ENCODE measurements at places on chromosomes 2 and 18.

- no peak for DNase-seq
Observed at GRCh38 chr2:18365342-18365741, 195.1 kb downstream of the RDH14 start.

GRCh38 chr2:146721486-146721885 lies 1123.3 kb upstream of the ACVR2A start:
- no peak for DNase-seq

- no peak for DNase-seq
Observed at GRCh38 chr2:197890168-197890567, 85.8 kb downstream of the PLCL1 start.

DNA sequence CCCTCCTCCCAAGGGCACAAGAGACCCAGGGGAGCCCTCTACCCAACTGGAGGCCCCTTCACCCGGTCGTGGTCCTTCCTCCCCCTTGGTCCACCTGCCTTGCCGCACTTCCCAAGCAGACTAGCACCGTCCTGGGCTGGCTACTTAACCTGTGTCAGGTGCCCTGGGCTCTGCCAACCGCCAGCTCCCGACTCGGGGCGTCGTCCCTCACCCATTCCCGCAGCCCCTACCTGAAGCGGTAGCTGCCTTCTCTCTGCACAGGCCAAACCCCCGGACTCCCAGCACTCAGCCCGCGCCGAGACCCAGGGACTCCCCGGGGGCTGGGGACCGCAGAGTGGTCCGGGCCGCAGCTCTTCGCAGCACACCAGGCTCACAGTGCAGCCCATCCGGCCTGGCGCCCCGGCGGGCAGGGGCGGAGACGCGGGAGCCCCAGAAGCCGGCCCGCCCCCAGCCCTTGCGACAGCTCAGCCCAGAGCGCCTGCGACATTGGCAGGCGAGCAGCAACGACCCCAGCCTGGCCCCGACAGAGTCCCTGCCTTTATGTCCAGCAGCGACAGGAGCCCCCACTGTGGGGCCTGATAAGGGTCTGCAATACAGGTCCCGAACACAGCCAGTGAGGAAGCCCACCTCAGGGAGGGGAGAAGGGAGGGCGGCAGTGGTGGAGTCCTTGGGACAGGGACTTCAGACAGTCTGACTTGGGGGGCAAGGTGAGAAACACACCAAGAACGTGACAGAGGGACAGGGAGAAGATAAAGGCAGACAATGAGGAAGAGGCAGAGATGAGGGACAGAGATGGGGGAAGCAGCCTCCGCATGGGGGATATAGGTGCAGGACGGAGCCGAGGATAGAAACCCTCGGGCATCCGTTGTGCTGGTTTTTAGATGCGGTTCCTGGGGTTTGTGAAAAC lies 31.0 kb upstream of the TNS1 start:
- DNase-seq: no peak

GRCh38 chr2:215571689-215572088 lies 135.8 kb upstream of the FN1 start:
- no peak for DNase-seq

GRCh38 chr2:172084395-172084644 lies 987 bp upstream of the DLX1 start:
- no peak for DNase-seq

DNA sequence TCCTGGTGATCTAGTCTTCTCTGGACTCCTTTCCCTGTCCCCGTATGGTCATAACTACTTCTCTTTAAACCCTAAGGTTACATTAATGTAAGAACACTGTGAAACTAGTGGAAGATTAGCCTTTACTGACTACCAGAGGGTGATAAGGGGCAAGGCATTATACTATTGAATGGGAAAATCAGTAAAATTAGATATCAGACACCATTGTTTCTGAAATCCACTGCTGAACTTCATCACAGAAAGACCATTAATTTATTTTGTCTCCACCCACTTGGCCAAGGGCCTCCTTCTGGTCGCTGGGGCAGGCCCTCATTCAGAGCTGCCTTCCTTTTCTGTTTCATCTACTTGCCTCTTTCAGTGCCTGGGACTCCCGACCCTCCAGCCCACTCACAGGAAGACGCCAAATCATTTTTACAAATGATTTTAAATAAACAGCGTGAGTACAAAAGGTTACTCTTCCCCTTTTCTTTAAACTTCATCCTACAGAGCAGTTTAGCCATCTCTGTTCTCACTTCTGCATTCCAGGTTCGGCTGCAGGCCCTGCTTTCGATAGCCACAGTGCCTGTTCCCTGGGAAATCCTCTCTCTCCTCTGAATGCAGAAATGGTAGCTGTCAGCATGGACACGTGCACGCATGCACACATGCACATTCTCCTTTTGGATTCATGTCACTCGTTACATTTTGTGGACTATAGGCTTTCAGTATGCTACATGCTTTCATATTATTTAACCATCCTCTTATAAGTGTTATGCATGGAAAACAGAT lies 70.3 kb upstream of the DOCK10 start:
- no peak for DNase-seq

DNA sequence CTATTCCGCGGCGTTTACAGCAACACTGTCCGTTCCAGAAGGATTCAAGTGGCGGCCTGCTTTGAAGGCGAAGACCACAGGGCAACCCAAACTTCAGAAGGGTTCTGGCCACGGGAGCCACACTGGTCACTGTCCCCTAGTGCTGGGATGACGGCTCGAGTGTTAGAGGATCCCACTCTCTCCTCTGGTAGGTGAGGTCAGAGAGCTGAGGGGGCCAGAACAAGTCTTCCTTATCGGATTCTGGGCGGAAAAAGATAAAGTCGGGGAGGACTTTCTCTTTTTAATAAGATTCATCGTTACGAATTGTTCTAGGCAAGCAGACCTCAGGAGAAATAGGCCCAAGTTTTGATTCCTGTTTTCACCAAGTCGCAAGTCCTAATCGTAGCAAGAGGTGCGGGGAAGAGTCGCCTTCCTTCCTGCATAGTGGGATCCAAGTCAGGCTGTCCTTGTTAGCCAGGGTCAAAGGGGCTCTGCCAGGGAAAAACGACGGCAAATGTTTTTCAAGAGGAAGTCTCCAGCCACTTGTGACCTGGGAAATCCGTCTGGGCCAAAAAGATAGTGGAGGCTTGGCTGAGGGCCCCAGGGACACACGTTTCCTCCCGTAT lies 864 bp upstream of the MYL12A start:
- DNase-seq: no peak

- no peak for DNase-seq
Observed at GRCh38 chr2:157601807-157602206, 26.9 kb downstream of the ACVR1C start.

GRCh38 chr2:181131584-181131983 lies 151.2 kb downstream of the UBE2E3 start:
- DNase-seq: no peak

DNA sequence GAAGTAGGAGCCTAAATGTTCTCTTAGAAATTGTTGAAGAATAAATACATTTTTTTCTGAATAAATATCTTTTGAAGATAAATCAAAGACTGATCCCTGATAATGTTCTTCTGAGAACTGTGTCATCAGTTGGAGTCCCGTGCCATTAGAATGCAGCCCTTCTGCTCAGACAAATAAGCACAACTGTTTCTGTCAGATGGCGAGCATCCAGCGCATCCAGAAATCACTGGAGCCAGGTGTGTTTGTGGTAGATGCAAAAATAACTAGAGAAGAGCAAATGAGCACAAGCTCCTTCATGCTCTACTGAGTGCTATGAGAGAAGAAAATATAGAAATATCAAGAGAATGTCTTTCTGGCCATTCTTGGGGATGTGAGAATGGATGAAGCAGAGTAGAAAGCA lies 573.7 kb downstream of the THSD7B start:
- DNase-seq: no peak

DNA sequence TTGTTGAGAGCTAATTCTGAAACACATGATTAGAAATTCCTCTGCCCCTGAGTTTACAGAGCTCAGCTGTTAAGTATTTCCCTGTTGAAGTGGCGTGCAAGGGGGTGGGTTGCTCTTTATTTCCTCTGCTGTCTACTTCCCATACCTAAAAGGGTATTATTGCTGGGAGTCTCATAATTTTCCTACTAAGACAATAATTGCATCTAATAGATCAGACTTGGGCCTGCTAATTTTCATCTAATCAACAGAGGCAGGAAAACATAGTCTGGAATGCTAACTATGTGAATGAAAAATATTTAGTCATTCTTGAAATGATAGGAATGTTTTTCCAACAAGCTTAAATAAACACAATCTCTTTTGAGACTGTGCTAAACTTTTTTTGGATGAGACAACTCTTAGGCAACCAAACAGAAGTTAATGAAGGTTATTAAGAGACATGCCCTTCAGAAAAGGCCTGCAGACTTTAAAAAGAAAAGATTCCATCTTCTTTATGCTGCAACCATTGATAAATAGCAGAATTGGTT lies 111.4 kb downstream of the FEZ2 start:
- no peak for DNase-seq

- DNase-seq: peak; percentile 26
Observed at GRCh38 chr2:174697255-174697654, 67.0 kb downstream of the CHRNA1 start.

GRCh38 chr2:189360861-189361260 lies 80.4 kb upstream of the WDR75 start:
- no peak for DNase-seq

- no peak for DNase-seq
Observed at GRCh38 chr2:145064511-145064910, 544.6 kb upstream of the ZEB2 start.

GRCh38 chr2:216920143-216920876 lies 60.4 kb upstream of the TNP1 start:
- no peak for DNase-seq

- DNase-seq: no peak
Observed at GRCh38 chr2:20976527-20976926, 67.3 kb downstream of the APOB start.

DNA sequence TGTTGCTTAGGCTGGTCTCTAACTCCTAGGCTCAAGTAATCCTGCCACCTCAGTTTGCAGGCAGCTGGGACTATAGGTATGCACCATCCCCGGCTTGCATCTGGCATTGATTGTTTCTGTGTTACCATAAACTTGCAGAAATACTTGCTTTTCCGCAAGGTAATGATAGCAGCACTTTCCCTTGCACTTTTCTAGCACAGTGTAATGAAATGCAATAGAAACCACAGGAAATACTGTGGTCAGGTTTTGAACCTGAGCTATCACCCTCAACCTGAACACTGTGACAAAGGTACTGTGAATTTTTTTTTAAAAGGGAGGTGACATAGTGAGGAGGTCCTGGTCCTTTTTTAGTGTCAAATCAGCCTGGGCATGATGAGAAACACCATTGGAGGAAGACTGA lies 38.3 kb downstream of the DHRS9 start:
- no peak for DNase-seq

DNA sequence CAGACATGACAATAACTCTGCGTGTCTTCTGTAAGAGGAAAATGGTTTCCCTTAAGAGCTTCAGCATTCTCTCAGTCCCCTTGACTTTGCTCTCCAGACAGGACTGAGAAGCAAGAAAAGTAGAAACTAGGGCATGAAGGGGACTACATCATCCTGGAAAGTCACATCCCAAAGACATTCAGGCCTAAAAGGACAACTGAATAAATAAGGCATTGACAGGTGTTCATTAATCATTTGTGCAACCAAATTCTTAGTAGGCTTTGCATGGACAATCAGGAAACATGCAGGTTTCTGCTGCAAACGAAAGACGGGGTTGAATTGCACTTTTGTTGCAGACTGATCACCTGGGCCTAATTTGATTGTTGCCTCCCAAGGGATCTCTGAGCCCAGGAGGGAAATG lies 1.2 kb upstream of the SGPP2 start:
- DNase-seq: no peak

DNA sequence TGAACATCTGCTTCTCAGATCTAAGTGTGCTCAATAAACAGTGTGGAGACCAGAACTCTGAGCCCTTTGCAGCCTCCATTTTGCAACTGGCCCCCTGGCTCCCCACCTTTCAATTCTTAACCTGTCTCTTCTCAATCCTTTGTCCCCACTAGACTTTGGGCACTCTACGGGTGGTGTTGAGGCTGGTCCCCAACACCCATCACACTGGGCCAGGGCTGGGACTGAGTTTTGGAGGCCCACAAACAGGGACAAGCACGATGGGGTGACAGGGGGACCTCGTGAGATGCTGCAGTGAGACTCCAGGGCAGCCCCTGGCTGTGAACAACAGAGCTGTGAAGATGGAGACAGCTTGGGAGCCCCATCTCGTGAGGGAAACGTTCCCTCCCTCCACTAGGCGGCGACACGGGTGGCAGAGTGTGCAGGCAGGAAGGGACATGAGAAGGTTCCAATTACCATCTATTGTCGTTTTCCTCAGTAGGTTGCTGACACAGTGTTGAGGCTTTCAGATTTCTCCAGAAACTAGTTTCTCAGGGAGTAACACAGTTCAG lies 1.2 kb downstream of the ANKMY1 start:
- no peak for DNase-seq

- no peak for DNase-seq
Observed at GRCh38 chr2:219396863-219397457, 9.2 kb upstream of the DNPEP start.

DNA sequence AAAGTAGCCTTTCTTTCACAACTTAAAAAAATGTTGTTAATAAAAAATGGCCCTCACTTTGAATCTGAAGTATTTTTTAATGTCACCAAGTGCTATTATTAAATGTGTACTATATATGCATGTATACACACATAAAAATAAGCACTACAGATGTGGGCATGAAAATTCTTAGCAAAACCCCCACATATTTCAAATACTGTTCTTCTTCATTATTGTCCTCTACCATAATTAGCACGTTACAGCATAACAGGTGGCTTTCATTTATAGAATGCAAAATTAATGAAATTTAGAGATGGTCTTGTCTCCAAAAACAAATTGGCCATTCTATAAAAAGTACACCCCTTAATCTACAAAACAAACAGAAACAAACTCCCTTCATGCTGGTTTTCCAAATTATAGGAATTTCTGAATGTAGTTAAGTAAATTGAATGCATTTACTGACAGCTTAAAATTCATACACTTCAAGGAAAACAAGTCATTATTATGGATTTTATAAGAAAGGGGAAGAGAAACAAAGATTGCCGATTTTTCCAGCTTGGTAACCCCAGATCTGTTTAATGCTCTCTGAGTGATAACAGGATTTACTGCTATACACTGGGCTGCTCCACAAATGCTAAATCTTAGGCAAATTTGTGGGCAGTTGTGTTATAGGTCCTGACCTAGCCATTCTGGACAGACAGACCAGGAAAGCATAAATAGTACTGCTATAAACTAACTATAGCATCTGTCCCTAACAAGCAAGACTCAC lies 67.2 kb downstream of the SPRED2 start:
- DNase-seq: no peak

- no peak for DNase-seq
Observed at GRCh38 chr2:112593736-112594135, 9.3 kb downstream of the CHCHD5 start.

DNA sequence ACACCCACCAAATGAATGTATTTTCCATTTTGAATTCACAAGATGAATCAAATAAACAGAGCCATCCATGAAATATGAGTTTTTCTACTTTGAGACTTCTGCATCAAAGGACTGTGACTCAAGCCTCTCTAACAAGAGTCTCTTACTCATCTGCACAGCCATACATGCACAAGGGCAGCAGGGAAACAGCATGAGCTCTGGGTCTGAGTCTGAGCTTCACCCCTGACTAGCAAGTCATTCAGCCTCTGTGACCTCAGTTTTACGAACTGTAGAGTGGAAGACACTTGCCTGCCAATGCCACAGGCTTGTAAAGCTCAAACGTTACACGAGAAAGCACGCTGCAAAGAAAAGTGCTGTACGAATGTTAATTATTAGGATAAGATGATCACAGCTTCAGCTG lies 42.9 kb downstream of the MREG start:
- no peak for DNase-seq

- DNase-seq: no peak
Observed at GRCh38 chr18:48100165-48100575, 169.7 kb upstream of the SMAD2 start.

GRCh38 chr18:9638886-9639285 lies 24.5 kb upstream of the PPP4R1 start:
- DNase-seq: no peak

All from GM04504 (cell line).